ENCODE measurements at places on chromosomes 7 and 10.
A peak's percentile ranks its signal among the peaks of the same experiment; 100 is the strongest.

DNA sequence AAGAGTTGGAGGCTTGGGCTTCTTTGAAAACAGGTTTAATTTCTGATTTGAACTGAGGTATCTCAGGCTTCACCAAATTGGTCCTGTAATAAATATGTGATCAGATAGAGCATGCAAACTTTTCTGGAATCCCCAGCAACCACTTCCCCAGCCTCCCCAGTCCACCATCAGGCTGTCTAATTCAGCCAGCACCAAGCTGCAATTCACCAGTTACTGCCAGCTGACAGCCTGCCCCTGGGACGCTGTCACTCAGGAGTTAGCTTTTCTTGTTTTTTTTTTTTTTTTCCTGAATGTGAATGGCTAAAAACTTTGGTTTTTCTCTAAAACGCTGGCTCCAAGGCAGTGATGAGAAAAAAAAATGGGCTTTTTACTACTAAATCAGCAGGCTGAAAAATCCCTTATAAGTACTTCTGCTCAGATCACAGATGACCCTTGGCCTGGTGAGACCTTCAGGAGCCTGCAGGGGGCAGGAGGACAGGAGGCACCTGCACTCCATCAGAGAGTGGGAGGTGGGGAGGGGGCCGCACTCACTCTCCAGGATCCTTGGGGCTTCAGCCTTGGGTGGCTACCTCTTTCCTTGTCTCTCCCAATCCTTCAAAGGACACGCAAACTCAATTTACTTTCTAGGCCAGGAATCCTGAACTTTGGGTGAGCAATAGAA, 349.4 kb downstream of the GATA3 start:
- DNase-seq, result no peak

- no peak for DNase-seq
Measured at GRCh38 chr7:90613088-90613498, 17.0 kb downstream of the CDK14 start.

DNA sequence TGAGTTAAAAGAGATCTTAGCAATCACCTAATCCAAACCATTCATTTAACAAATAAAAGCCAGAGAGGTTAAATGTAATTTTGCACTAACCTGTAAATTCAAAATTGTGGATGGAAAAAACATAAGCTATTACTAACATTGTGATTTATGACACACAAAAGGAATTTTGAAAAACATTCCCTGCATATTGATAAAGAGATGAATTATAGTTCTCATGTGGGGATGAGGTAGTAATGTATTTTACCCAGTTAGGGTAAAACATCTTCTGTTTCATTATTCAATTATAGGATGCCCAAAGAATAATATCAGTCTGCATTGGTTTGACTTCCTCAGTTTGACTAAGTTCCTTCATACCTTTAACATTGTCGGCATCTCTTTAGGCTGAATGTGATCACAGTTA, 561.3 kb downstream of the PHTF2 start:
- no peak for DNase-seq

DNA sequence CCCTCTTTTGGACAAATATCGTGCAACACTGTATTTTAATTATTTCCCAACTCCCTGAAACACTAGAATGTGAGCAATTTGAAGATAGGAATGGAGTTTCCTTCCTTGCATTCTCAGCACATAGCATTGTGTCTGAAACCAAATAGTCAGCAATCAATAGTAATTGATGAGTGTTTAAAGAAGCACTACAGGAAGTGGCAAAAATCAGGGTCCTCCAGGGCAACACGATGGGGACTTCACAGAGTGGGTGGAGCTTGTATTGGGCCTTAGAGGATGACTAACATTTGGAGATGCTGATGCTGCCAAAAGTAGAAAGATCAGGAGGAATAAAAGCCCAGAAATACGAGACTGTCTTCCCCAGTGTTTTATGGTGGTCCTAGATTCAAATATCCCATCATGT, 94.9 kb downstream of the NPSR1 start:
- DNase-seq, result no peak

DNA sequence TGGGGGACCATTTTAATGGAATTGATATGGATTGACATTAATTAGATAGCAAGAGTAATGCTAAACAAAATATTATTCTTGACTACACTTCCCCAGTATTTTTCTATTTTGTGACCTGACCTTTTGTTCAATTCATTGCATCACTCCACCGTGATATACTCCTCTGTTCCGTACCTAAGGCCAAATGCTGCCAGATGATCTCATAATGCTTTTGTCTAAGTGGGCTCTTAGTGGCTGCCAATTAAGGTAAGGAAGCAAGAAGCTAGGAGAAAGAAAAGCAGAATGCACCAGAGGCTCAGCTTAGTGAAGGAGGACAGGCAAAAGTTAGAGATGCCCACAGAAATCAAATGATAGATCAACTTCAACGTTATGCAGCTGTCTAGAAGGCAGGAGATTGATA, 36.4 kb downstream of the FEZF1 start:
- no peak for DNase-seq

DNA sequence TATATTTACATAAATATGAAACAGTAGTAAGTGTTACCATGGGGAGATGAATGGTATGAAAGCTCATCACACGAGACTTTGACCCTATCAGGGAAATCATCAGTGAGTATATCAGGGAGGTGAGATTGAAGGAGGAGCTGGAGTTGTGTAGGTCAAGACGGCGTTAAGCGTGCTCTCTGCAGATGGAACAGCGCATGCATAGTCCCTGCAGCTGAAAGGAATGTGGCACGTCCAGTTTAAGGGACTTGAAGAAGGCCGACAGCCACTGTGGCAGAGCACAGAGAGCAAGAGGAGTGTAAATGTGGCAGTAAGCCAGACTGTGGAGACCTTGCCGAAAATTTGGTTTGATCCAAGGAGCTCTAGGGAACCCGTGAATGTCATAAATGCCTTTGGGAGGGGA, 38.9 kb downstream of the POU6F2 start:
- DNase-seq, result no peak

DNA sequence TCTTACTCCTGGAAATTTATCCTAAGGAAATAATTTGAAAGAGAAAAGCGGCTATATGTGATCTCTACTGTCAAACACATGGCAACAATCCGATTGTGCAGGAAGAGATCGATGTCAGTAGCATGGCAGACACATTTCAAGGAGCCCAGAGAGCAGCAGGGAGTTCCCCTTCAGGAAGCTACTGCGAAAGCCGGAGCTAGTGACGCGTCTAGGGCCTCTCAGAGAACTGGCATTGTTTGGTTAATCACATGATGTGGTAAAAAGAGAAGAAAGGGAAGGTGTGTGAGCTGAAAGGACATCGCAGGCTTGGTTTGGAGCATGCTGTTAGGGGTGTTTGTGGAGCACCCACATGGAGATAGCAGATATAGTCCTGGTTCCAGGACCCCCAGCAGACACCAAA, 74.9 kb downstream of the BEND7 start:
- no peak for DNase-seq

DNA sequence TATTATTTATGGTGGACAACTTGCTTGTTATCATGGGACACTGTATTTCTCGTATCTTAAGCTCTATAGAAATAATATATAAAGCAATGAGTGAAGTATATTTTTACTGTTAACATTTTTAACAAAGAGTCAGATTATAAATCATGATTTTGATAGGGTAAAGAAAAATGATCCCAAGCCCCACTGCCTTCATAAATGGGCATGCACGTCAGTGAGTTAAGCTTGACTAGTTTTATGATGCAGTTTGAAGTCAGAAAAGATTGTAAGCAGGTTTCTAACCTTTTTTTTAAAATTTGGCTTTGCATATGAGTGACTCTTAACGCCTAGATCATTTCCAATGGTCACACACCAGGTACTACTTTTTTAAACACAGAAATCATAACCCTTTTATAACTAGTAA, 152.8 kb downstream of the GNAT3 start:
- no peak for DNase-seq

DNA sequence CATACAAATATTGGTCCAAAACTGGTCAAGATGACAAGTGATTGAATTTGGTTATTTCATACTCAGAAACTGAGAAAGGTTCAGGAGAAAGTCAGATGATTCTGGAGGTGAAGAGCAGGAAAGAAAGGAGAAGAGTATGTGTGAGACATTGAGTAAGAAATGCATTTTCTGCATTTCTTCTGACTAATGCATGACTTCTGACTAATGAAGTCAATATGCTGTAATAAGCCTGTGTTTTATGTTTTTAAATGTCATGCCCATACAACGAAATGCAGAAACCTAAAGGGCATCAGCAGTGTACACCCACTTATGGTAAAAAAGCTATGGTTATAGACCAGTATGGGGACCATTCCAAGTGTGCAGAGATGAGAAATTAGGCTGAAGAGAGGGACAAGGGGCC, 1227.8 kb upstream of the SORCS1 start:
- DNase-seq, result no peak

- DNase-seq, result no peak
Measured at GRCh38 chr10:89163265-89163995, 43.7 kb downstream of the CH25H start.

GRCh38 chr7:120927454-120928103, 23.0 kb upstream of the ING3 start:
- no peak for DNase-seq

DNA sequence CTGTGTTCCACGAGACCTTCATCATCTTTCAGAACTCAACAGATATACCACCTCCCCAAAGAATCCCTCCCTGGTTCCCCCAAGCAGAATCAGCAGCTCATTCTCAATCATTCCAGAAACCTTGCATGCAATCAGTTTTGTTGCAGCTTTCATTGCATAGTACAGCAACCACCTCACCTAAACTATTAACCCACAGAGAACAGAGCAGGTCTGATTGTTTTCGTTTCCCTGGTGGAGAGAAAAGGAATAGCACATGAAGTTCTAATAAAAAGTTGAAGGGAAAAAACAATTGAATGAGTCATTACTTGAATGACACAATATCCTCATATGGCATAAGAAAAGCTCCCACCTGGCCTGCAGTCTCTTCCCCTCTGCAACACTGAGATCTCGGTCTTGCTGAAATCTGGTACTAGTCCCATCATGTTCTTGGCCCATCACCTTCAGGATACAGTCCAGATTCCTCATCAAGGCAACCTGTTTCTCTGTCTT, 147.1 kb upstream of the GDF10 start:
- peak; percentile 3 for DNase-seq

DNA sequence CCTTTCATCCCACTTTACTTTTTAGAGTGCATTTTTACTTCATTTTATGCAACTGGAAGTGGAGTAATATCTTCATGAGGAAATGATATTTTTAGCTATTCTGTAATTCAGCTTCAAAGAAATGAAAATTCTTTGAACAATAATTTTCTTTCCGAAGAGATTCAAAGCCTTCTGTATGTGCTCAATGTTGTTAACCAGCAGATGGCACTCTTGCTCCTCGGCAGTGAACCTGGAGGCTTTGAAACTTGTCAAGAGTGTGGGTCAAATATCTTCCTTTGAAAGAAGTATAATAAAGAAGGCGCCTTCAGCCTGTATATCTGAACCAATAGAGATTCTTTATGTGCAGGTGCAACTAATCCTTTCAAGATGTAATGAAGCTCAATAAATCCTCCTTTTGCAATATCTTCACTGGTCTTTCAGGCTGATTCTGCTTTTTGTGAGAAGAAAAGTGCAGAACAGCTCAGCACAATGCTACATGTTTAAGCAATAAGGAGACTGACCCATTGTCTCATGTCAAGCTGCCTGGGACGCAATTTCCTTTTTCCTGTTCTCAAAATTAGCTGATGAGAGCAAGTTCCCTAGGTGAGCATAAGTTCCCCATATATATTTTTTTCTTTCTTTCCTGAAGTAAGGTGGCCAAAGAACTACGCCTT, 258.4 kb downstream of the SEMA3A start:
- DNase-seq, result peak; percentile 64

DNA sequence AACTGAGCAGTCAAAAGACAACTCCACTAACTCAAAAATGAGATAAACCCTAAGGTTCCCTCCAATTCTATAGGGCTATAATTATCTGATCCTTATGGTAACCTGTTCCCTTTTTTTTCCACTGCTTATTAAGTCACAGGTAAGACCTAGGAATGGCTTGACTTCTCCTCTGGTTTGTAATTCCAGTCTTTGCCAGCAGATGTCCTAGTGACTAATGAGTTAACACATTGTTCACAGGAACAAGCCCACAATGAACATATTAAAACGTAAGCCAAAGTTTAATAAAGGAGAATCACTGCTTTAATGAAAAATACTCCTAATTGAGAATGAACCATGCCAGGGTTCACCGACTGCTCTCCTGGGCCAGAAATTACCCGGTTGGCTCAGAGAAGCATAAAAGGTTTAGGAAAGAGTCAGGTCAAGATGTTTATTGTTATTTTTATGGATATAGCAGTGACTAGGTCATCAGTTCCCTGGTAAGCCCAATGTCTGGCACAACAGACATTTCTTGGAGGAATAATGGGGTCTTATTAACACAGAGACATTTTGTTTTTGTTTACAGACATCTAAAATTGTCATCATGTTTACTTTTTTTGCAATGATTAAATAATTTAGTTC, 120.1 kb downstream of the ELAPOR2 start:
- DNase-seq, result peak; percentile 75

DNA sequence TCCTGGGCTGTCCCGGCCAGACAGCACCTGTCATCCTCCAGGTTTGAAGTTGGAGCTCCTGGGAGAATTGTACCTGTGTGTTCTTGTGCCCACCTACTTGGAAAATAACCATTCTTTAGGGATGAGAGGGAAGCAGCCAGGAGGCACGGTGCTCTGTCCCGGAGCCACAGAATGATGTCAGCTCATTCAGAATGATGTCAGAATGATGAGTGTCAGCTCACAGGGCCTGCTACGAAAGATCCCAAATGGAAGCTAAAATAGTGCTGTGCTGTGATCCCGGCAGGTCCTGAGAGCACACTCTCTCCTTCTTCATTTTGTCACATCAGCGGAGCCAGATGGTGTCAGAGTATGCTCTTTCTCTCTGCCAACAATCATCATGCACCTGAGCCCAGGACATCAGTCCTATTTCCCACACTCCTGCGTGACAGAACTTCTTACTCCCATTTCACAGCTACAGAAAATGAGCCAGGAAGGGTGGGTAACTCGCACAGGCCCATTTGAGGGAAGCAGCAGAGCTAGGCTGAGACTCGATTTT, 8.3 kb downstream of the ABCA13 start:
- no peak for DNase-seq

DNA sequence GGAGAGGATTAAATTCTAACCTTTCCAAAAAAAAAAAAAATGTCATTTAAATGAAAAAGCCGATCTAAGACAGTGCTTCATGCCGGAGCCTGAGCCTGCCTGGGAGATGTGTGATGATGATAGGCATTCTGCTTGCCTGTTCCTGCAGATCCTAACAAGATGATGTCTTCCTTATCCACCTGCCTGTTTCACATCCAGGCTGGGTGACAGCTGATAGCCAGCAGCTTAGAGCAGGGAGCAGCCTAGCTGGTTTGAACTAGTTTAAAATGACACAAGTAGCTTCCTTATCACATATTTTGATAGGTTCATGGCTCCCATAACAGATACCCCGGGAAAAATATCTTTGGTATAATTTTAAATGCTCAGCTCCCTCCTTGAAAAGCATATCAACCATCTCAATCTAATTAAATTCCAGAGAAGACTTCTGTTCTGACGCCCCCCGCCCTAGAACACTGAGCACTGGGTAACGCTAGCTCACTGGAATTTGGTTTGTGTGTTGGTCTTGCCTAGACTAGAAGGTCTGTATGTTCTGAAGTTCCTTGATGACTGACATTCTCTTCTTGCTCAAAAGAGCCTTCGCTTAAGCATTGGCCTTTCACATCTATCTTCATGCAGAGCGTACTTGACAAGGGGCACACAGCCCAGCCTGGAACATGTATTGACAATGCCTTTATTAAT, 96.9 kb upstream of the FGFR2 start:
- DNase-seq, result no peak
